Kidney tubule cell (primary cell): ENCODE measurements at places on chromosomes 1 and 21.
A peak's percentile ranks its signal among the peaks of the same experiment; 100 is the strongest.

DNA sequence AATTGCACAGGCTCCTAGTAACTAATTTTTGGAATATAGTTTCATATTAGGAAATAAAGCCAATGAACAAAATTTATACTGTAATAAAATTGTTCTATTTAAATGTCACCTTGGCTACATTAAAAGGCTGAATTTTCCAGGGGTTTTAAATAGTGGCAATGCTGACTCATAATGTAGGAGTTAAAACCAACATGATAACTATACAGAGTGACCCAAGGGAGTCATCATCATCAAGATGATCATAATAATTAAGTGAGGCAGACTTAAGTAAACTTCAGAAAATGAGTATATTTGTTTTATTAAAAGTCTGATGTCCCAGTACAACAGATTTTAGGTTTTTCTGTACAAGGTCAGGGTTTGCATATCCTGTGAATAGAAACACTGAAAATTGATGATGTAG lies 183.4 kb downstream of the PLPPR4 start:
- no peak for DNase-seq

- DNase-seq: peak; percentile 75
Observed at GRCh38 chr1:165928075-165928731, 100.8 kb downstream of the UCK2 start.

GRCh38 chr1:7589774-7590425 lies 181.2 kb upstream of the VAMP3 start:
- no peak for DNase-seq

- no peak for DNase-seq
Observed at GRCh38 chr1:247639381-247639981, 34.1 kb downstream of the OR2G3 start.

GRCh38 chr1:77553568-77554291 lies 128.7 kb downstream of the ZZZ3 start:
- DNase-seq: no peak

DNA sequence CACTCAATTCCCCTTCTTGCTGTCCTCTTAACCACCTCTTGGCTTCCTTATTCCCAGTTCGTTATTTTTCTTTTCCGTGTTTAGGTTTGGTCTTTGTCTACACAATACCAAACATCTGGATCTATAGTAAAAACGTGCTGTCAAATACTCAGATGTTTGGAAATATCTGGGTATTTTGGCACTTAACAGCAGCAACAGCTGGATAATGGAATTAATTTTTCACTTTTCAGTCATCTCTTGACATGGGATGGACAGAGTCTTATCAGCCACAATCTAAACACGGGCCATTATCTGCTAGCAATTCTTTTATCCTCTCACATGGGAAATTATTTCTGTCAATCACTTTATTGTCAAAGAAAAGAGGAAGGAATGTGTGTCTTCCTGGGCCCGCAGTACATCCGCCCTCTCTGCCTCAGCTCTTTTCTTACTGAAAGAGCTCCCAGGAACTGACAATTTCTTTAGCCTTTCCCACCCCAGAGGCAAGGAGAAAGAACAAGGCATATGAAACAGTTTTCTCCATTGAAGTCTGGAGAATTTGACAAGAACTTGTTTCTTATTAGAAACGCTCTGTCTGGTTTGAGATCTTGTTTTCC lies 13.4 kb downstream of the NHLH2 start:
- no peak for DNase-seq

DNA sequence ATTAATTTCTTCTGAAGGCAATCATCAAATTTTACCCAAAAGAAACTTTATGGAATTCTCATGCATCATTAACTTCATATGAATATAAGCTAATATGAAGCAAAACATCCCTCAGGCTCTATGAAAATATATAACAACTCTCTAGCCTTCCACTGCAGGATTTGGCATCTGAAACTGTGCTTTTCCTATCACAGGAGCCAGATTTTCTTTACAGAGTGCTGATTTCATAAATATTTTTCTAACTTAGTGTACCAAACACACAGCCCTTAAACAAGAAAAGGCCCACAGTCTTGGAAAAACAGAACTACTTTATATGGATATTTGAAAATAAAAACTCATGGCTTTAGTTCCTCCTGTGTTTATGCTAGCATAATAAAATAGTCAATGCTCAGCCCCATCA lies 559.5 kb upstream of the CHRM3 start:
- DNase-seq: no peak

- no peak for DNase-seq
Observed at GRCh38 chr1:6271554-6271953, 10.7 kb upstream of the GPR153 start.

GRCh38 chr1:188386161-188386560 lies 1557.4 kb downstream of the PLA2G4A start:
- no peak for DNase-seq

DNA sequence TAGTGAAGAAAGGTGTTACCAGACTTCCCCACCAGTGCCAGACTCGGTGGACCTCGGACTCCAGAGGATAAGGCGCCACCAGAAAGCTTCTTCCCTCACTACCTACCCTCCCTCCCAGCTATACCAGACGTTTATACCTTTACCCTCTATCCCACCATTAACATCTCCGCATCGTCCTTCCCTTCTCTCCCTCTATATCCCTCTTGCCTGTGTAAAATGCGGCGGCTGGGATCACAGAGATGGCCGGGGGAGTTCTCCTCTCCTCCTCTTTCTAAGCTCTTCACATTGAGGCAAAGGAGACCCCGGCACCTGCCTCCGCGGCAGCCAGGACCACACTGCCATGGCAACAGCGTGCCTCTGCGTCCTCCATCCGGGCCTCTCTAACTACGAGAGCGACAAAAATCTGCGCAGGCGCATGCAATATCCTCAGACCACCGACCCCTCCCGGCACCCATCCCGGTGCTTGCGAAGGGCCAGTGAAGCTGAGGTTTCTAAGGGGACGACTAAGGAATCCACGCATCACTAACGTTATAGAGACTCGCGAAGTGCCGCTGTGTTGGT lies at the start of gene CCDC181:
CCDC181 (minus strand) TSS at position 394 of the 561 bp plus-strand sequence. CDS start 2,547 bp downstream, outside the sequence.
- DNase-seq: peak; percentile 76

- peak; percentile 34 for DNase-seq
Observed at GRCh38 chr1:42461196-42461595, 1.9 kb upstream of the CCDC30 start.

DNA sequence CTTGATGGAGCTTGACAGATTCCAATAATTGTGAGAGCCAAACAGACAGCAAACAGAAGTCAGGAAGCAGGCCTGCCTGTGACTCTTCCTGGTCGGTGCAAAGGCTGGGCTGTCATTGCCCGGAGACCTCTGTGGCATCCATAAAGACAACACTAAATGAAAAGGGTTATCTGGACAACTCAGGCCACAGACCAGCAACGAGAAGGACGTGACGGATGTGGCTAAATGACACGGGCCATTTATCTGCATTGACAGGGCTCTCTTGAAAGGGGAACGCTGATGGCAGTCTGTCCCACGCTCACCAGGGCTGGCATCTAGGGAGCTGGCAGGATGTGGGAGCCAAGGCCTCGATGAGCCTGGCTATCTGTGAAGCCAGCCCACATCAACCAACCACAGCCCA lies 35.0 kb downstream of the HMGB4 start:
- no peak for DNase-seq

DNA sequence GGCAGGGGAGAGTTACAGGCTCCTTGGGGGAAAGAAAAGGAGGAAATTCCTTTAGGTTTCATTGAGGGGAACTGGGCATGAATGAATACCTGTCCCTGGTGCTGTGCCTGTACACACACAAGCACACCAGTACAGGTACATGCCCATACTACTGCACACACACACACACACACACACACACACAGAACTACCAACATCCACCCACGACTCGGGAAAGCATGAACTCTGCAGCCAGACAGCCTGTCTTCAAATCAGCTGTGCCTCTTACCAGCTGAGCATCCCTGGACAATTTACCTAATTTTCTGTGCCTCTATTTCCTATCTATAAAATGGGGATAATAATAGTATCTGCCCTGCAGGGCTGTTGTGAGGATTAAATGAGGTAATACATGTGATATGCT lies 7.2 kb upstream of the GRIK3 start:
- DNase-seq: no peak

DNA sequence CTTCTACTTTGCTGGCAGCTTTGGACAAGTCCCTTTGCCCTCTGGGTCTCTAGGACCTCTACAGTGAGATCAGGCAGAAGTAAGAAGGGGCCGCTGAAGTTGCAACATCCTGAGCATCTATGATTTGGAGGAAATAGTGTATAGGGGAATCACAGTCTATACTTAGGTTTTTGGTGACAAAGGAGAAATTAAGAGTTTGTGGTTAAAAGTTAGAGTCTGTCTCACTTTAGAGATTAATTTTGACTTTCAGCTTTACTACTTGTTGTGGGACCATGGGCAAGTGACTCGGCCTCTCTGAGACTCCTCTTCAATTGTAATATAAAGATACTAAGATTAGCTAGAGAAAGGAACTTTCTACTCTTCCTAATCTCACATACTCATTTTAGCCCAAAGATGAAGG lies 33.1 kb upstream of the LMX1A start:
- DNase-seq: no peak

- no peak for DNase-seq
Observed at GRCh38 chr1:47338249-47339077, 4.9 kb downstream of the CMPK1 start.

DNA sequence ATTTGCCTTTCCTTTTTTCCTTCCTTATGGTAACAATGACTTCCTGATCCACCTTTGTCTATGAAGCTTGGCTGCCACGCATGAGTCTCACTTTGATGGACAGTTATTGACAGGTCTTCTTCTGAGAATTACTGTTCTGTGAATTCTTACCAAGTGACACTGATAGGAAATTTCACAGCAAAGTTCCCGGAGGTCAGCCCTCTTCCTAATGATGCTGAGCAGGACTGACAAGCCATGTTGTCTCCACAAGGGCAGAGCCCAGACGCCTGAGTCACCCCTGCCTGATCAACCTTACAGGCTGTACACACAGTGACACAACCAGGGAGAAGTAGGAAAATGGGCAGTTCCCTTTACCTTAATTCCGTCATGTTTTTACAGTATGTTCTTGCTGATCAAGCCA lies 44.2 kb downstream of the ZC3H11B start:
- peak; percentile 73 for DNase-seq

- DNase-seq: peak; percentile 80
Observed at GRCh38 chr21:28309596-28309995, 683.1 kb downstream of the LTN1 start.

DNA sequence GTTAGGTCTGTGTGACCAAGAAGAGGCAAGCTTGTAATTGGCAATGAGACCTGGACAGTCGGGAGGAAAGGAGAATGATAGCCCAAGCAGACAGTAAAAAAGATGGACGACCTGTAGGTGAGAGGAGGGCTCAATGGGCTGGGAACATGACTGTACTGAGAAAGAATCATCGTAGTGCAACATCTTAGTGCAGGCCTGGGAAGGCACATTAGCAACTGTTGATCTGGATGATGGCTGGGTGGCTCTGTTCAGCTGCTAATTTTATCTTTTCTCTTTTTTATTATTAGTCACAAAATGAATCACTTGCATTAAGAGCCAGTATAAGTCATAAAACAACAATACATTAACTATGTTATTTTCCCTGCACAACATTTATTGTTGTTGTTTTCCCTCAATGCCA lies 32.9 kb downstream of the IFI44 start:
- no peak for DNase-seq

DNA sequence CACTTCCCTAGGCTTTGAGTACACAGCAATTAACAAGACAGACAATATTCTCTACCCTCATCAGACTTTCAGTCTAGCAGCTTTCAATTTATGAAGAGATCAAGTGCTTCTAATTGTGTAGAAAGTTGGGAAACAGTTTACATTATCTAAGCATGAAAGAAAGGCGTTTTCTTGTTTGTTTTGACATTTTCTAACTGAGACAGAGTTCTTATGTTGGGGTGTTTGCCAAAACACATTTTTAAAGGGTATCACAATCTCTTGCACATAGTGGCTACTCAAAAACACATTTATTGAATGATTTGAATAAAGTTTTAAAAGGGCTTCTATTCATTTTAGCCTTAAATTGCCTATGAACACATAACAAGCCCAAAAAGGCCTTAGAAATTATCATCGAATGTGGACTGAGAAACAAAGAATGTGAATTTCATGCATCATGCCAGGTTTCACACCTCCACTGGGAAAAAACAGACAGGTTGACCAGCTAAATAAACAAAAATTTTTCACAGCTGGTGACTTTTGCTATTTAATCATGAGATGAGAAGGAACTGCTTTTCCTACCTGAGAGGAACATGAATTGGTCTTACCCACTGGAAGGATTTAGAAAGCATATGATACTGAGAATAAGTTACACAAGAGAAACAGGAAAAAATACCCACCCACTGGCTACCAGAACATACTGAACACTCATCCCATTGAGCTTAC lies 394.5 kb upstream of the PKN2 start:
- no peak for DNase-seq

DNA sequence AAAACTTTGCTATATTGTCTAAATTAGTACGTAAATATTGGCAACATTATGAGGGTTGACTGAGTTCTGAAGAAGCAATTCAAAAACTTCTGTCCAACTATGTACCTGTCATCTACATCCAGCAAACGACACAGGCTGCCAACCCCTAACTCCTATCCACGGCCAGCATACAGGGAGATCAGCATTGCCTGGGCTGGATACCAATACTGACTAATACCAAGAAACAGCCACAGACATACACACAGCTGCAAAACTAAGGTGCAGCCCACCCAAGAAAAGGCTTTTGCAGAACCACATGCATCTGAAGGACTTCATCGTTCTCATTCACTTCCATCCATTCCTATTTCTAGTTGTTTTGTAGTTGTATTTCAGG lies 2.0 kb downstream of the KIAA0319L start:
- no peak for DNase-seq

GRCh38 chr1:228471762-228472398 lies 15.3 kb upstream of the RNF187 start:
- peak; percentile 39 for DNase-seq

GRCh38 chr1:113320972-113321680 lies 69.2 kb upstream of the MAGI3 start:
- peak; percentile 62 for DNase-seq

GRCh38 chr1:7278827-7279765 lies 492.0 kb upstream of the VAMP3 start:
- no peak for DNase-seq

GRCh38 chr1:4060850-4061249 lies 160.8 kb upstream of the C1orf174 start:
- no peak for DNase-seq

DNA sequence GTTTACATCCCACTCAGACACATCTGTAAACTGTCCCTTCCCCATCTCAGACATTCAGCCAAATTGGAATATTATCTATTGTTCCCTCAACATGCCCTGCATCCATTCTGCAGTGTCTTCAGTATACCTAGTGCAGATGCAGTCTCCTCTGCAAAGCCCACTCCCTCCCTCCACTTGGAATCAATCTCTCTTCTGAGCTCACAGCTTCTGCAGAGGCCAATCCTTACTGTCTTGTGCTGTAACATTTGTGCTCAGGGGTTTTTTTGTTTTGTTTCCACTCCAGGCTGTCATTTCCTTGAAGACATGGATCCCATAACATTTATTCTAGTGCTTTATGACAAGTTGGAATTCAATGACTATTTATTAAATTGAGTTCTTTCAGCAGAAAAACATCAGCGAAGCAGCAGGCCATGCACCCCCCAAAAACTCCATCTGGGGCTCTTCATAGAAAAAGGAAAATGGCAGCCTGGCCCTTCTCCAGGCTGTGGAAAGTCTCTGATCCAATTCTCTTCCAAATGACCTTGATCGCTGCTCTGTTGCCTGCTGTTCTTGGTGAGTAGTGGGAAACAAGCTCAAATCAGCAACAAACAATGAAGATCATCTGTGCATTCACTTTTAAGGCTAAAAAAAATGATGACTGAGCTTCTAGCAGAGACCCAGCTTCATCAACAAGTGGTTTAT lies 8.7 kb downstream of the C4BPA start:
- DNase-seq: no peak
